ENCODE measurements at places on chromosomes 3 and 15. TPM values are rescaled to one million over a fixed set of nuclear protein-coding genes. Genes with fewer than 3 reads are reported as not detected.

DNA sequence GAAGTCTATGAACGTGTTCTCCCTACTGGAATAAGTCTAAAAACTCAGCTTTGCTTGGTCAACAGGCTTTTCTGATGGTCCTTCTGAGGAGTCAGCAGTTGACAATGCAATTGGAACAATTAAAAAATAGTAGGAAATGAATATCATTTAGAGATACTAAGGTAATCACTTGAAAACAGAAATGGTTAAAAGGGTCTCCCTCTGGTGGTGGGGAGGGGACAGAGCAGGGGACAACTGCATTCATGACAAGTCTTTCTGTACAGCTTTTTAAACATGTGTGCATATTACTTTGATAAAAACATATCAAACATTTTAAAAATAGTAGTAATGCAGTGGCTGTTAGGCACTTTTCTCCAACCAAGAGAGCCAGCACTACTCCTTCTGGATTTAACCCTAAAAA, 119.9 kb upstream of the FHIT start:
- DNase-seq, result peak; percentile 35
- no peaks in the 10 kb centered on the region for H3K36me3 ChIP-seq
- no peak overlapping the region for H3K4me3 ChIP-seq
- no peaks in the 10 kb centered on the region for H3K27me3 ChIP-seq

DNA sequence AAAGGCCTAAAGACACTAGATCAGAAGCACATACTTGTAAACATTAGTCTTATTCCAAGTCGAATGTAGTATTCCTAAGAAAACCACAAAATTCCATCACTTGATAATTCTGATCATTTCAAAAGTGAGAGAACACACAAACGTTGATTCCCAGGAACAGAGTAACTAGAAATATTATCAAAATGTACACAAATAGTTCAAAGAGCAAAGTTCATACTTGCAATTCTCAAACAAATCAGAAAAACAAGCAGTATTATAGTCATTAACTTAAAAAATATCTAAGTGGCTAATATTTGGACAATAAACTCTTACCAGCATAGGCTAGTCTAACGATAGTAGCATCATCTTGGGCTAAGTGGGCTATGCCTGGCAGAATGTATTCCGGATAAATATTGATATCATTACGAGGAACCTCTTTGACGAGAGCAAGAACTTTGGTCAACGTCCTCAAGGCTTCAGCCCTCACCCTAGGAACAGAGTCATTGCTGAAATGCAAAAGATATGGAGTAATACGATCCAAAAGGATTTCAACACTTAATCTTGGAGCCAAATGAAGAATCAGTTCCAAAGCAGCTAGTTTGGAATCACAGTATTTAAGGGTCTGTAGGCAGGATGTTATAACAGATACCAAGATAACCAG, 13.3 kb downstream of the PIK3R4 start:
- H3K36me3 ChIP-seq, result peaks cover 4% of the 10 kb centered on the region
- no peak overlapping the region for H3K27ac ChIP-seq
- H3K4me3 ChIP-seq, result no peak overlapping the region
- H3K4me1 ChIP-seq, result peaks cover 2% of the 10 kb centered on the region
- DNase-seq, result peak; percentile 65
- no peaks in the 10 kb centered on the region for H3K27me3 ChIP-seq

DNA sequence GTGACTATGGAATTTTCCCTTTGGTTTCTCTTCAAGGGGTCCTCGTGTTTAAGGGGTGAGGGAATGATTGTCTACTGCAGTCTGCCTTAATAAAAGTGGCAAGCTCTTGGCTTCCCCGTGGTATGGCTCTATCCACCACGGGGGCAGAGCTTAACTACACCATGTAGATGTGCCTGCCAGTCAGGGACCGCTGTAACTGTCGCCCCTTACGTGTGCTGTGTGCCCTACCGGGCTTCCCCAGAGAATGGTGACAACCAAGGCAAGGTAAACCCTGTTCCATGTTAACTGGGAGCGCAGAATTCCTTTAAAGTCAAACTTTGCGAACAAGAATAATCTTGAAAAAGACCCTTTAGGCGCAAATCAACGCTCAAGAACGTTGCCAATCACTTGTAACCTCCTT, 966 bp upstream of the C3orf80 start:
- peak; percentile 17 for DNase-seq
- H3K27me3 ChIP-seq, result no peaks in the 10 kb centered on the region
- H3K36me3 ChIP-seq, result no peaks in the 10 kb centered on the region
- H3K4me1 ChIP-seq, result peaks cover 20% of the 10 kb centered on the region
- H3K27ac ChIP-seq, result no peak overlapping the region
- no peak overlapping the region for H3K4me3 ChIP-seq

- H3K36me3 ChIP-seq, result peaks cover 6% of the 10 kb centered on the region
- DNase-seq, result peak; percentile 13
- no peaks in the 10 kb centered on the region for H3K27me3 ChIP-seq
- no peak overlapping the region for H3K4me3 ChIP-seq
Measured at GRCh38 chr15:82158811-82159210, 103.7 kb downstream of the EFL1 start.

DNA sequence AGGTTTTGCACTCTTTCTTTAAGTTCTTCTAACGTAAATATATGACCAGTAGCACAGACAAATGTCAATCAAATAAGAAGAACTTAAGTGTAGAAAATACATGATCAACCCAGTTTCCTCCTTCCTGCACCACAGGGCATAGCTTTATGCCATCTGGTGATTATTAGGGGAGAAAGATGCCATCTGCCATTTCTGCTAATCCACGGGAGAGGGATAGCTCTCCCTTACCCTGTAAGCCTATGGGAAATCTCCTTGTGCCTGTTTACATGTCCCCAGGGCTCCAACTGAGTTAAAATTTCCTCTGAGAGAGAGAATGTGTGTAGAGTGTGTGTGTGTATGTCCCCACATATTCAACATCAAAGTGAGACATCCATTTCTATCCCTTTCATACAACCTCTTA, 135.9 kb downstream of the RSL24D1 start:
- no peaks in the 10 kb centered on the region for H3K4me1 ChIP-seq
- H3K4me3 ChIP-seq, result no peak overlapping the region
- H3K27me3 ChIP-seq, result no peaks in the 10 kb centered on the region
- no peak overlapping the region for H3K27ac ChIP-seq

- peak; percentile 74 for DNase-seq
- H3K36me3 ChIP-seq, result peaks cover 8% of the 10 kb centered on the region
- H3K4me3 ChIP-seq, result no peak overlapping the region
- H3K27ac ChIP-seq, result no peak overlapping the region
- H3K27me3 ChIP-seq, result no peaks in the 10 kb centered on the region
Measured at GRCh38 chr3:29868543-29869101, 587.8 kb downstream of the RBMS3 start.

- no peaks in the 10 kb centered on the region for H3K27me3 ChIP-seq
- H3K4me3 ChIP-seq, result no peak overlapping the region
- DNase-seq, result peak; percentile 92
- H3K36me3 ChIP-seq, result no peaks in the 10 kb centered on the region
Measured at GRCh38 chr3:111315930-111316587, 225.9 kb upstream of the CD96 start.

DNA sequence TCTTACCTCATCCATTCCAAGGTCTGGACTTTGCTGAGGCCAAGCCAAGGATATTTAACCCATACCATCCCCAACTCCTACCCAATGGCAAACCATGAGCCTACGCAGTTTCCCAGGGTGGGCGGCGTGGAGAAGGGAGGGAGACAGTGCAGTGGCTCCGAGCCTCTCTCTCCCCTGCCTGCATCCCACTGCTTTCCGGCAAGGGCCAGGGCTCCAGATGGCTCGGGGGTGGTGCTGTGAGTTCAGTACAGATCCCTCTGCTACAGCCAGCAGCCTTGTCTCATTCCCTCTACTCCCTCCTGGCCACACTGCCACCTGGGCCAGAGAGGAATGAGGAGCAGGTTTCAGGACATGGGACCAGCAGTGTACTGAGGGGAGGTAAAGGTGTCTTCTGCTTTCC, 44.3 kb upstream of the APEH start:
- no peak overlapping the region for H3K27ac ChIP-seq
- H3K4me1 ChIP-seq, result no peaks in the 10 kb centered on the region
- no peak overlapping the region for H3K4me3 ChIP-seq
- H3K36me3 ChIP-seq, result no peaks in the 10 kb centered on the region
- no peak for DNase-seq

DNA sequence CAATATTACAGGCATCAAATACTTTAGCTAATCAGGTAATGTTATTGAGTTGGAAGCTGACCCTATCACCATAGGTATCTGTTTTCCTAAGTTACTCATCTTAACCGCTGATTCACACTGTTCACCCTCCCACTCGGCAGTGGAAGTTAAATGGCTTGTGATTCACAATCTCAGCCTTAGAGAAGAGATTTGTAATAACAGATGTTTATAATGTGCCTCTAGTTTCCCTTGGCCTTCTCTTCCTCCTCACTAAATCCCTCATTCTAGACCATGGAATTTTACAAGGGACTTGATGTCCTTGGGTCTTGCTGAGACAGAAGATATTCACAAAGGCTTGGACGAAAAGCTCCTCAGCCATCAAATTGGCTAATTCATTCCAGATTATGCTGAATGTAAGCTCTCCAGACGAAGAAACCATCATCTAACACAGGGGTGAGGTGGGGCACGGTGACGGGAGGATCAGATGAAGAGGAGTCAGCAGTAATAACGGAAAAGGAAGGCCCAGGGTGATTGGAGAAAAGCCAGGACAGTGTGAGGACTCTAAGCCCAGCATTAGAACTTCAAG, 931.7 kb downstream of the MCTP2 start:
- H3K27ac ChIP-seq, result peak overlapping the region; percentile 1
- no peak overlapping the region for H3K4me3 ChIP-seq
- DNase-seq, result no peak
- H3K36me3 ChIP-seq, result no peaks in the 10 kb centered on the region
- no peaks in the 10 kb centered on the region for H3K27me3 ChIP-seq

GRCh38 chr3:42256135-42256819, 9.7 kb downstream of the CCK start:
- H3K4me1 ChIP-seq, result no peaks in the 10 kb centered on the region
- H3K4me3 ChIP-seq, result no peak overlapping the region
- H3K36me3 ChIP-seq, result no peaks in the 10 kb centered on the region
- no peaks in the 10 kb centered on the region for H3K27me3 ChIP-seq
- no peak for DNase-seq
- H3K27ac ChIP-seq, result no peak overlapping the region

DNA sequence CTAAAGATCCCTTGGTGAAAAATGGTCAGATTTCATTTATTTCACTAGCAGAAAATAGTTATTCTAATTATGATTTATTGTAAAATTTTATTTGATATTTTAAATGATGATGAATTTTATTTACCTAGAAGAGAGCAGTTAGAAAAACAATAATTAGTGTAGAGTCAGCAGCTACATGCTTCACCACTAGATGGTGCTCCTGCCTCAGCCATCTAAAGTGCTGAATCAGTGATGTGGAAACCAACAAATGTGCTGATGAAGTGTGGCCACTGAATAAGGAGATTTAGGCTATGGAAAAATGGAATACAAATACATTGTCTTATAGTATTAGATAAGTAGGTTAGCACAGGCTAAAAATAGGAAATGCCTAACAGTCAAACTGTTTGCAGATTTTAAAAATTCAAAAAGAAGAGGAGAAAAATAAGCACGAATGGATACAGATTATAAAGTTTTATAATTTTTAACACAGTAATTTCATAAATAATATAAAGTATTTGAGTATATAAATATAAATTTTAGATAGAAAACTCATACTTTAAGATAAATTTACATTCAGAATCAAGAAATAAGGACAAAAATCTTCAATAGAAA, 109.8 kb downstream of the PPP2R3A start:
- H3K4me1 ChIP-seq, result peaks cover 2% of the 10 kb centered on the region
- no peak overlapping the region for H3K27ac ChIP-seq
- no peaks in the 10 kb centered on the region for H3K27me3 ChIP-seq
- no peak overlapping the region for H3K4me3 ChIP-seq
- H3K36me3 ChIP-seq, result peaks cover 2% of the 10 kb centered on the region
- DNase-seq, result peak; percentile 95

- H3K4me1 ChIP-seq, result no peaks in the 10 kb centered on the region
- no peak overlapping the region for H3K4me3 ChIP-seq
- H3K27me3 ChIP-seq, result no peaks in the 10 kb centered on the region
- DNase-seq, result no peak
- H3K36me3 ChIP-seq, result no peaks in the 10 kb centered on the region
Measured at GRCh38 chr3:192947421-192947820, 29.8 kb upstream of the MB21D2 start.

DNA sequence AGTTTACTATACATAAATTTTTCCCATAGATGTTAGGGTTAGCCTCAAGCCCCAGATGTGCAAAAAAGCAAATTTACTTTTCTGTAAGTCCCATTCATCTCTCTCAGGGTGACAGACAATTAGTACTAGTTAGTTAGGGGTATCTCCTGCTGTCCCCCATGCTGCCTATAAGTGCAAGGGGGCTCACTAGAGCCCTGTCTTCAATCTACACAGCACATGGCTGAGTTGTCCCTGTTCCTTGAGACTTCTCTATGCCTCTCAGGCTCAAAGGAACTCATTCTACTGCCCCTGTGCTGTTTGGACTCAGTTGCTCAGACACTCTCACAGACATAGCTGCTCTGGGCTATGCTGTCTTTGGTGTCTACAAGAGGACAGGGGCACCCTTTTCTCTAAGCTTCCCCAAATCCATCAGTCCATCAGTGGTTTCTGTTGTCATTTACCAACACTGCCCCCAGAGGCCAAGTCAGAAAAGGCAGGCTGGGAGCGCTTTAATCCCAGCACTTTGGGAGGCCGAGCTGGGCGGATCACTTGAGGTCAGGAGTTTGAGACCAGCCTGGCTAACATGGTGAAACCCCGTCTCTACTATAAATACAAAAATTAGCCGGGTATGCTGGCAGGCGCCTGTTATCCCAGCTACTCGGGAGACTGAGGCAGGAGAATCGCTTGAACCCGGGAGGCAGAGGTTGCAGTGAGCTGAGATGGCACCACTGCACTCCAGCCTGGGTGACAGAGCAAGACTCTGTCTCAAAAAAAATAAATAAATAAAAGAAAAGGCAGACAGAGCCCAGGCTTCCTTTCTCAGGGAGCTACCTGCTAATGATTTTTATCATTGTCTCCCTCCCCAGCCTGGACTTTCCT, 31.4 kb upstream of the PRTG start:
- H3K4me3 ChIP-seq, result no peak overlapping the region
- no peaks in the 10 kb centered on the region for H3K27me3 ChIP-seq
- peak; percentile 24 for DNase-seq
- H3K36me3 ChIP-seq, result no peaks in the 10 kb centered on the region
- no peaks in the 10 kb centered on the region for H3K4me1 ChIP-seq

DNA sequence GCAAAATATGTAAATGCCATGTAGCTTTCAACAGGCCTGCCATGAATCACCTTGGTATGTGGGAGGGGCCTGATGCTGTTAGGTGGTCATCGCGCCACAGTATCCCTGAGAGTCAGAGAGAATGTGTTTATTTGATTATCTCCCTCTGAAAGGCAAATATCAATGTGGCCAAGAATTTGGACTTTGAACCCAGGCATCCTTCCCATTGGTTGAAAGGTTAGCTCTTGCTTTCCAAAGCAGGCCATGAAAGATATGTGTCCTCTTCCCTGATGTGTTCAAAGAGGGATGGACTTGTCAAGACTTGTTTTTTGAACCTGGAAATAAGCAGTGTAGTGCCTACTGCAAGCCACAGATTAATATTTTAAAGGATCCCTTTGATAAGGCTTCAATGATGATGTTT, 36.7 kb downstream of the SRP14 start:
- no peak for DNase-seq
- no peak overlapping the region for H3K27ac ChIP-seq
- H3K4me1 ChIP-seq, result no peaks in the 10 kb centered on the region
- no peak overlapping the region for H3K4me3 ChIP-seq

The HYAL1 gene
- polyA plus RNA-seq, result 24.6 TPM

The SNUPN gene
- polyA plus RNA-seq, result 24.6 TPM

The CPA3 gene
- 2.2 TPM for polyA plus RNA-seq

The LTK gene
- polyA plus RNA-seq, result 4.8 TPM

The SLC24A5 gene
- polyA plus RNA-seq, result 0.10 TPM

Measured in lung (tissue), 17 donors.